Activated CD4-positive, alpha-beta memory T cell treated with anti-CD3 and anti-CD28 coated beads for 36 hours (primary cell): ENCODE measurements at places on chromosomes 2 and 18.

- DNase-seq = peak; percentile 29
These were observed 35.7 kb downstream of the KANSL3 start for GRCh38 chr2:96602330-96602823.

- DNase-seq = no peak
These were observed 11.9 kb upstream of the ACTR3 start for GRCh38 chr2:113877711-113878598.

GRCh38 chr2:215442401-215442787 lies 6.5 kb upstream of the FN1 start:
- DNase-seq = no peak

DNA sequence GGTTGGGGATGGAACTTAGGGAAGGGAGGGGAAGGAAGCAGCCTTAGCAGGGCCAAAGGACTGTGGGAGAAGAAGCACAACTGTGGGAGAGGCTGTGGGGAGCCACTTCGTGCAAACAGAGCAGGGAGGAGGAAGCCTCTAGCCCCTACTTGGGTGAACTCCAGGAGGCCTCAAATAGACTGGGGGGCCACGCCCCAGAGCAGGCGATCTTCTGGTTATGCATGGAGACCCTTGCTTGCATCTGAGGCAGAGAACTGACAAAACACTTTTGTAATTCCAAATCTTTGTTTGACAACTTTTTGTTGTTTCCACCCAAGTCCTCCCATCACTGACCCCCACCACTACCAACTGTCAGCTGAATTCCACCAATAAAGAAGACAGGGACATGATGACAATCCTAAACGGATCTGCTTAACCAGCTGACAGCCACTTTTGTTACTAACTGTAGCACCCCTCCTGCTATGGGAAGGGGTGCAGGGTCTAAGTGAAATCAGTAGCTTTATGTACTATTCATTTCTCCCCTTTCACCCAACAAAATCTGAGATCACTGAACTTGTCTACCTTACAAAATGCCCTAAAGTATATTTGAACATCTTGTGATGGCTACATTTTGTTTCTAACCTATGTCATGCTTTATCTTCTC lies 80.5 kb upstream of the CPO start:
- DNase-seq = no peak

DNA sequence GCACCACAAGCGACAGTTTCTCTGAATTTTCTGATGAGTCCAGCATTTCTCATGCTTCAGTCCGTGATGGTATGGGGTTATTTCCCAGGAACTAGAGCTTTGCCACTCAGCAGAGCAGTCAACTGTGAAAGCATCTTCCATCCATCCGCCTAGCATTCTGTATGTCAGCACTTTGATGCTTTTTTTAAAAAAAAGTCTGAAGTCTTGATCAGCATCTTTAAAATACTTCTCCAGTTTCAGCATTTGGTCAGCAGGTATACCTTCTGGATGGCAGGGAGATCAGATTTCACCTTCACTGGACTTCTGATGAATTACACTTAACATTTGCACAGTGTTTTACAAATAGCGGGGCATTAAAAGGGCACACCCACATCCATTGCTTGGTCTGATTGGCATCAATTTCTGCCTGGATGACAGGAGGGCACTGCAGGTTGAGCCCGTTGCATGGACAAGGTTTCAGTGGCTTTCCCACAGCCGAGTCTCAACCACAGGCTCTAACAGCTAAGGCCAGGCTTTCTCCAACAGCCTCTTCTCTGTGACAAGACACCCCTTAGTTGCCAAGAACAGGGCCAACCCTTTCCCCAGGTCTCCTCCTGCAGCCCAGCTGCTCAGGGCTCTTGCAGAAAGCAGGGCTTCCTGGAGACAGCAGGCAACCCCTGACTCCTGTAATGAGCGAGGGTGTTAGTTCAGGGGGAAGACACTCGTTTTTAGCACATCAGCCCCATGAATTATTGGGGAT lies 54.0 kb downstream of the EMILIN2 start:
- no peak for DNase-seq

- no peak for DNase-seq
These were observed 343.4 kb upstream of the HS6ST1 start for GRCh38 chr2:128662051-128662471.

DNA sequence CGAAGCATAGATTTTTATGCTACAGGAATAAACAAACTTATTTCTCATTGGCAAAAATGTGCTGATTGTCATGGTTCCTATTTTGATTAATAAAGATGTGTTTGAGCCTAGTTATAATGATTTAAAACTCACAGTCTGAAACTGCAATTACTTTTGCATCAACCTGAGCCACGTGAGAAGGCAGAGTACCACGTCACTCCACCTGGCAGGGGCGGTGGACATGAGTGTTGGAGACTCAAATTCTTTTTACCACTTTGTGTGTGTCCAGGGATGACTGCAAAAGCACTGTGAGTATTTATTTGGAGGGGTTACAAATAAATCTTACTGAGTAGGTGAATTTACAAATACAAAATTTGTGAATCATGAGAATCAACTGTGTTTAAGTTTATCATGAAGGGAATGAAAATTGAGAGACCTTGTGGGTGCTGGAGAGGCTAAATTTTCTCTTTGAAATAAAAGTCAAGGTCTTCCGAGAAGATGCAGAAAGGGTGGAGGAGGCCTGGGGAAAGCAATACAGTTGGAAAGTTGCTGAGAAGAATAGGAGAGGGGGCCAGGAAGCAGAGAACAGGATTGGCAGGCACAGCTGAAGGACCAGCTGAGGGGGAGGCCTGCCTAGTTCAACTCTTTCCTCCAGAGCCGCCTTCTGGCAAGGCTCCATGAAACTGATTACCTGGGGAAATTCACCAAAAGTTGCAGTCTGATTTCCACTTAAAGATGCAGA lies 316.4 kb downstream of the MYCN start:
- DNase-seq = no peak

GRCh38 chr2:119324685-119325270 lies 41.9 kb downstream of the C2orf76 start:
- DNase-seq = no peak

DNA sequence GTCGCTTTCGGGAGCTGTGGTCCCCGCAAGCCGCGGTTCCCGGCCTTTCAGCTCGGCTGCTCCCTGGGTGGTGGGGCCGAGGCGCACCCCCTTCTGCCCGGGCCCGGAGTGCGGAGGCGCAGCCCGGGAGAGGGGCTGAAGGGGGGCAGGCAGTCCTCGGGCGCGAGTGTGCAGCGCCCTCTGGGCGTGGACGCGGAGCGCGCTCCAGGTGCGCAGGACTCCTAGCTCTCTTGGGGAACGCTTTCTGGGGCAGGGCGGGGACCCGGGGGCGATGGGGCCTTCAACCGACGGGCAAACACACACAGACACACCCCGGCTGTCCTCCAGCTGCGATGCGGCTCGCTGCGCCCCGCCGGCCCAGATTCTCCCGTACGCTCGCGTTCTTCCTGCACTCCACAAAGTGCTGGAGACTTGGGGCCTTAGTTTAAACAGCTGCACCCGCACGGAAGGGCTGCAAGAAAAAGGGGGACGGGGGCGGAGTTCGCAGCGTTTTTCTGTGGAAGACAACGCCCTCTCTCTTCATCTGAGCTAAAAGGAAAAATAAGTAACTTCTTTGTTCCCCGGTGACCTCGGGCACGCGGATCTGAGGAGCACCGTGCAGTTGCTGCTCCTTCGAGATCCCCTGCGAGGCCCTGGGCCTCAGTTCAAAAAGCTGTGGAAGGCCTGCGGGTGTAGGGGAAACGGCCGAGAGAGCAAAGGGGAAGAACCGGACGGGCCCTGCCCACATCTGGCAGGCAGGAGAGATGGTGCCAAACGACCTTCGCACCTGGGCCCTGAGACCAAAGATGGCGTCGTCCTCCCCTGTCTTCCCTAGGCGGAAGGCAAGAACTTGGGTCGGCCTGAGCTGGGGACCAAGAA lies 593 bp upstream of the SDC1 start:
- peak; percentile 51 for DNase-seq

DNA sequence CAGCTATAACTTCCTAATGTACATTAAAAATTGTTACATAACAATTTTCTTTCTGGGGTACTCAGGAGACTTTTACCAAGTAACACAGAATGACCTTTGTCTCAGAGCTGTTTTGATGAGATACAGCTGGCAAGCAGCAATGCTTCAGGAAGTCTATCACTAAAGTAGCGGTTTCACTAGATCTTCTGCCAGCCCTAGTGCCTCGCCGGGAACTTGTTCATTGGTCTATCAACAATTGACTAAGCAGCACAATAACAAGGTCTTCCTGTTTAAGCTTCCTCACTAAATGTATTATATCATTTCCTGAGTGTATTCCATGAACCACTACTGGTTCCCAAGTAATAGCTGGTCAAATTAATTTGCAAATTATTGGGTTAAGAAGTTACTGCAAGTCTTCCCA lies 69.2 kb downstream of the TRIP12 start:
- peak; percentile 65 for DNase-seq

GRCh38 chr2:109000738-109001137 lies 11.7 kb upstream of the EDAR start:
- no peak for DNase-seq

- no peak for DNase-seq
These were observed 290.6 kb downstream of the ZNF521 start for GRCh38 chr18:25061395-25061794.

- DNase-seq = no peak
These were observed 87.9 kb downstream of the MAPK4 start for GRCh38 chr18:50647792-50648191.

- no peak for DNase-seq
These were observed 602.2 kb downstream of the GALR1 start for GRCh38 chr18:77851802-77852201.

DNA sequence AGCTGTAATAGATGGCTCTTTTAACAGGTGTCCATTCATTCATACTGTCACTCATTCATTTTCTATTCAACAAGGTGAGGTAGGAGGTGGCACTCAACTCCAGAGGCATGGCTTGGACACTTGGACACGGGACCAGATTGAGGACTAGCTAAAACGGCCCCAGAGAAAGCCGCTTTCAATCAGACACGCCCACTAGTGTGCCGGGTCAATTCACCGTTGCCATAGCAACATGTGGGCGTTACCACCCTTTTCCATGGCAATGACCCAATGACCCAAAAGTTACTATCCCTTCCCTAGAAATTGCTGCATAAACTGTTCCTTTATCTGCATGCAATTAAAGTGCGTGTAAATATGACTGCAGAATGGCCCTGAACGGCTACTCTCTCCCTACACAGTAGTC lies 49.2 kb upstream of the LGALSL start:
- no peak for DNase-seq

- DNase-seq = no peak
These were observed 111.3 kb downstream of the EML6 start for GRCh38 chr2:54834721-54835120.

DNA sequence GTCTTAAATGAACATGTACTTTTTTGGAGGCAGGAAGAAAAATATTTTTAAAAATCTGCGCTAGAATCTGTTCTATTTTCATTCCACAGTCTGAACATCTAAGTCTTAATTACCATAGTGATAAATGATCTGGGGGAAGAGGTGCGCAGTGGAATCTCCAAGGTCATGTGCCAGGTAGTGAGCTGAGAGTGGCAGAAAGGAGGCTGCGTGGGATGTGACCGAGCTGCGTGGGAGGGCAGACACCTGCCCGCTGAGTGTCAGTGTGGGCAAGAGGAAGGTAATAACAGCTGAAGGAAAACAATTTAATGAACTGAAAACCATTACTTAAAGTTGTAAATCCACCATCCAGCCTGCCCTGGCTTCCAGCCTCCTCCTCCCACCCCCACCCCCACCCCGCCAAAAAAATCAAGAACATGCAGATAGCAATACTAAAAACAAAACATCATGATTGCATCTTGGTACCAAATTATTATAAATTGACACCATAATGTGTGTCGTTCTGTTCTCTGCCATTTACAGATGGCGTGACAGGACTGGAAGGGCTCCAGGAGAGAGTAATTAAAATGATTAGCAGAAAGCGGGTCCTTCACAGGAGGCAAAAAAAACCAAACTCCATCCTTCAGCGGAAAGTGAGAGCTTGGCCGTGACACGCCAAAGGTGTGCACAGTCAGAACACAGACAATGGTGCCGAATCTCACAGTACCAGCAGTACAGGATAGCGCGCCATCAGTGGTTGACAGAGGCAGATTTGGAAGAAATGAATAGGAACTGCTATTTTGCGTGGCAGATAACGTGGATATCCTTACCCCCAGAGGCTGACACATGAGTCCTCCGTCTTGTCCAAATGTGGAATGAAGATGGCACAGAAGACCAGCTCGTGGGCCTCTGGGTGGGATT lies 11.4 kb upstream of the DTNB start:
- DNase-seq = peak; percentile 25
